ENCODE measurements at places on chromosomes 6 and 20.

DNA sequence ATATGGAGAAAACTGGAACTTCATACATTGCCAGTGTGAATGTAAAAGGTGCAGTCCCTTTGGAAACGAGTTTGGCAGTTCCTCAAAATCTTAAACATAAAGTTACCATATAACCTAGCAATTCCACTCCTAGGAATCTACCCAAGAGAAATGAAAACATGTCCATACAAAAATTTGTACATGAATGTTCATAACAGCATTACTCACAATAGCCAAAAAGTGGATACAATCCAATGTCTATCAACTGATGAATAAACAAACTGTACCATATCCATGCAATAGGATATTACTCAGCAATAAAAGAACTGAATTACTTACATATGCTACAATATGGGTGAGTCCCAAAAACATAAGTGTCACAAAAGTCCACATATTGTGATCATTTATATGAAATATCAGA is 48.7 kb upstream of the ERVFRD-1 start:
- DNase-seq = no peak

GRCh38 chr20:17189976-17190695 is 36.7 kb upstream of the PCSK2 start:
- no peak for DNase-seq

DNA sequence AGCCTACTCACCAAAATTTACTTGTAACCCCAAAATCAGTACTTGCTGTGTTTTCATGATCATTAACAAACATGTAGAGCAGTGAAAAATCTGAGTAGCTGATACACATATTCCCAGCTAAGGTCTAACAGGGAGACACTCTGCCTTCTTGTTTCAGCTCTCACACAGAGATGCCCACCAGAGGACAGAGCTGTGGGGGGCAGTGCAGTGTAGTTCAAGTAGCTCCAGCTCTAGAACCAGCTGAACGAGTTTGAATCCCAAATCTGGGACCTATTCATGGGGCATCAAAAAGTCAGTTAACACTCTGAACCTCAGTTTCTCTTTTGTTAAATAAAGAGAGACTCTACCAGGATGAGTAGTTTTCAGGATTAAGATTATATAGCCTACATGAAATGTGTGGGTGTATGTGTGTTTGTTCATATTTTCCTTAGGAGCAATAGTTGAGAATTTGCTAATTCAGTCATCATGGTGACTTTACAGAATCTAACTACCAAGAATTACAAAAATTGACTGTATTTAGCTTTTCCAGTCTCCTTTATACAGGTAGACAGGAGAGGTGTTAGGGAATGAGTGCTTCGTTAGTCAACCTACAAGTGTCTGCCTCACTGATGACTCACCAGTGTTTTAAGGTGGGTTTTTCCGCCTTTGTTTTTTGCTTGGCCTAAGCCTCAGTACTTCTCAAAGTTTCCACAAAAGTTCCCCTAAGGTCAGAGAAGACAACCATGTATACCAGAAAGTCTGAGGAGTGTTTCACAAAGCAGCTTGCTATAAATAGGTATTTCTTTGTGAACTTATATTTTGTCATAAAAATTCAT is 164.0 kb upstream of the RUNX2 start:
- no peak for DNase-seq

DNA sequence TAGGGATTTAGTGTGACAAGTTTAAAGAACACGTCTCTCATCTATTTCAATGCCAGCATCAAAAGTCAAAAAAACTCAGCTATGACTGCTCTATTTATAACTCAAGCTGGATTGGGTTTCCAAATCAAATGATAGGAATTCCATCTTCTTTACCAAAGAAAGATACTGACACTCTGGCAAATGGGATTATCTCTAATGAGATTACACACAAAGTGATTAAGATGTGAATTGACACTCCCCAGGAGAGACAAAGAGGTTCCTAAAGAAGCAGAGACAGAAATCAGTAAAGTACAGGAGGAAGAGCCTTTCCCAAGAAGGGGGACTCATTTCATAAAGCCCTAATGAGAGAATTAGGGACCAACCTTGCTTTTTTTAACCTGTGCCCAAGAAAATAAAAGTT is 92.1 kb downstream of the ID4 start:
- no peak for DNase-seq

GRCh38 chr6:28794175-28795002 is 129.4 kb downstream of the TRIM27 start:
- no peak for DNase-seq

DNA sequence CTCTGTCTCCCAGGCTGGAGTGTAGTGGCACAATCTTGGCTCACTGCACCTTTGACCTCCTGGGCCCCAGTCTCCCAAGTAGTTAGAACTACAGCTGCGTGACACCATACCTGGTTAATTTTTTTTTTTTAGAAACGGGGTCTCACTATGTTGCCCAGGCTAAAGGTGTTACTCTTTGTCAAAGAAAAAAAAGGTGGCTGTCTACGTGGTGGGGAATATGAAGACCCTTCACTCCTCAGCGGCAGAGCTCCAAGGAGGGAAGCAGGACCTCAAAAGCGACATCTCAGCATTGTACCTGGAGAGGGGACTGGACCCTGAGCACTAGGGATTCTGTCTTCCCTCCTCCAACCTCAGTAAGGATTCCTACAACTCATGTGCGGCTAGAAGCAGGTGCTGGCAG is 16.4 kb upstream of the TBC1D22B start:
- no peak for DNase-seq

GRCh38 chr6:140012150-140012549 is 637.7 kb upstream of the CITED2 start:
- no peak for DNase-seq

DNA sequence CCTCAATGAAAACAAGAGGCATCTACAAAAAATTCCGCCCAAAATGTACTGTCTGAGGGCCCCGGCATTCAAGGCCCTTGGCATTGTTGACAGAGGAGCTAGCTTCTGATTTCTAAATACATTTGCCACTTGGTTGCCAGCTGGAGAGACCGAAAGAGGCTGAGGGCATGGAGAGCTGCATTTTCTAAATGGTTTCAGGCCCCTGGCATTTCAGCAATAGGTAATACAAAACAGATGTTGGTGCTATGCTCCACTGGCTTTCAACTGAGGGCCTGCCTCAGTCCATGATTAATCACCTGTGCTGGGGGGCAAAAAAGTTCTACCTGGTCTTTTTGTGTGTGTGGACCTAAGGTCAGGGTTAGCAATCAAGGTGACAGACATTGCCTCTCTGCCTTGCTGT is 79.5 kb upstream of the ISM1 start:
- no peak for DNase-seq

GRCh38 chr6:137001299-137001976 is 43.3 kb downstream of the IL20RA start:
- no peak for DNase-seq

GRCh38 chr6:32742374-32742773 is 1.2 kb downstream of the HLA-DQA2 start:
- no peak for DNase-seq

- no peak for DNase-seq
Observed at GRCh38 chr6:7559651-7560385, 18.3 kb downstream of the DSP start.

DNA sequence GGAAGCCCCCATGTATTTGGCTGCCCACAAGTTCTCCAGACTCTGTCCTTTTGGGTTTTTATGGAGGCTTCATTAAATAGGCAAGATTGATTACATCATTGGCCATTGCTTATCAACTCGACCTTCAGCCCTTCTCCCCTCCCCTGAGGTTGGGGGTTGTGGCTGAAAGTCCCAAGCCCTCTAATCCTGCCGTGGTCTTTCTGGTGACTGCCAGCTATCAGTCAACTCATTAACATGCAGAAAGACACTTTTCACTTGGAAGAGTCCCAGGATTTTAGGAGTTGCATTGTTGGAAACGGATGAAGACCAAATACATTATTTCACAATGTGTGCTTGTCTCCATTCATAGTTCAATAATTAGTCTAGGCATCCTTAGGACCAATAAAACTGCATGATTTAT is 9.5 kb downstream of the CDC5L start:
- no peak for DNase-seq

- no peak for DNase-seq
Observed at GRCh38 chr20:12020846-12021245, 103.2 kb downstream of the BTBD3 start.

DNA sequence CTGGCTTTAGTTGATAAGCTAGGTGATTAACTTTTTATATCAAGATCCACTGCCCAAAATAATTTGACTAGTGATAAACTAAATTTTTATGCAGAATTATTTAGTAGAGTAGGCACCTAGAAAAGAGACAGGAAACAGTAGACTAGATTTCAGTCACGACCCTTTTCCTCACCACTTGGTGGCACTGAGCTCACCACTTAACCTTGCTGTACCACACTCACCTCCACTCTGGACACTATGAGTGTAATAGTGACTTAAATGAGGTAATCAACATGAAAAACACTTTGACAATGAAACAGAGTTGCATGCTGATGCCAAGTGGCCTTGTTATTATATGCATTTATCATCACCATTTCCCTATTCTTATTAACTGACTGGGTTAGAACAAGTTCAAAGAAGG is 730.4 kb downstream of the KIF16B start:
- no peak for DNase-seq

DNA sequence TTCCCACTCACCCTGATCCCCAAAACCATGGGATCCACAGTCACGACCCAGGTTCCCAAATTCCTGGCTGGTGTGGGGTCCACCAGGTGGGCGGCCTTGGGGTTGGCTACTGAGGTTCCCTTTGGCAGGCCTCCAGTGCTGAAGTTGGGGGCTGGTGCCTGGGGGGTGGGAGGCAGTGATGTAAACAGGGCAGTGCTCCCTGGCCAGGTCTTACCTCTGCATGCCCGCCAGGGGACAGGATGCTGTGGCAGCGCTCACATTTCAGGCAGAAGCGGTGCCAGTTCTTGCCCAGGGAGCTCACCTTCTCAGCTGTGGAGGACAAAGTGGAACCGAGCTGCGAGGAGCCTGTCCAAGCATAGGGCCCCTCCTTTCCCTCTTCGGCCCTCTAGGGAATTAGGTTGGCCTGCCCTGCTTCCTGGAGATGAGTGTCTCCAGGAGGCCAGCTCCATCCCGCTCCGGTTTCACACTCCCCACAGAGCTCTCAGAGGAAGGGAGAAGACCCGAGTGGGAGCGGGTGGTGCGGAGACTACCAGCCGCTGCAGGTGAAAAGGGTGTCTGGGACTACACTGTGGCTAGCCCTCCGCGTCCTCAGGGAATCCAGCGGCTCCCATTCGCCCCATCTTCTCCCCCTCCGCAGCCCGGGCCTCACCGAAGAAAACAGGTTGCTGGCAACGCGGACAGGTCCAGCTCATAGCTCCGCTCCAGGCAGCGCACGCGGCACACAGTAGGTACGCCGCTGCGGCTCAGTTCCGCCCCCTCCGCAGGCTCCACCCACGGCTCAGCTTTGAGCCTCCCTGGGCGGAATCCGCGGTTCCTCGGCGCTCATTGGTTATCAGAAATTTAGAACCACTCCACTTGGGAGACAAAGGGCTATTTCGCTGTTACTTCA is at the start of gene CRIP3:
Gene CRIP3, minus strand, starts transcription at position 726 of the 889 bp plus-strand sequence. Its CDS starts 34 bp downstream, at position 692.
- peak; percentile 38 for DNase-seq

GRCh38 chr6:128882991-128883611 is at the start of gene LAMA2:
Gene LAMA2 (plus strand): TSS chr6:128883138. CDS start chr6:128883246, 108 bp downstream.
- DNase-seq = no peak

- DNase-seq = no peak
Observed at GRCh38 chr6:41396335-41396734, 60.9 kb downstream of the NCR2 start.

DNA sequence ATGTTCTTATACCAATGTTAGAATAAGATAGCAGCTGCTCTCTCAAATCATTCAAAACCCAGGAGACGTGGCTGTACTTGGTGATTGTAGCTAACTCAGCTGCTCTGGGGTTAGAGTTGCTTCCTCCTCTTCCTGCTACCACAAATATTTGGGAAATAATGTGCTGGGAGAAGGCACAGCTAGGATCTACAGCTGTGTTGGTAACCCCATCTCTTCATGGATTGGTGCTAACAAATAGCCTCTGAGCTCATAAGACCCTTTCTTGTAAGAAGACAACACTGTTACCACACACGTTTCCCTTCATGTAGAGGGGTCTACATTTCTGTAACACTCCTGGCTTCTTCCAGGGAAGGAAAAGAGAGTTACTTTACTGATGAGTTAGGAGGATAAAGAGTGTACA is 911.0 kb upstream of the CITED2 start:
- DNase-seq = no peak

DNA sequence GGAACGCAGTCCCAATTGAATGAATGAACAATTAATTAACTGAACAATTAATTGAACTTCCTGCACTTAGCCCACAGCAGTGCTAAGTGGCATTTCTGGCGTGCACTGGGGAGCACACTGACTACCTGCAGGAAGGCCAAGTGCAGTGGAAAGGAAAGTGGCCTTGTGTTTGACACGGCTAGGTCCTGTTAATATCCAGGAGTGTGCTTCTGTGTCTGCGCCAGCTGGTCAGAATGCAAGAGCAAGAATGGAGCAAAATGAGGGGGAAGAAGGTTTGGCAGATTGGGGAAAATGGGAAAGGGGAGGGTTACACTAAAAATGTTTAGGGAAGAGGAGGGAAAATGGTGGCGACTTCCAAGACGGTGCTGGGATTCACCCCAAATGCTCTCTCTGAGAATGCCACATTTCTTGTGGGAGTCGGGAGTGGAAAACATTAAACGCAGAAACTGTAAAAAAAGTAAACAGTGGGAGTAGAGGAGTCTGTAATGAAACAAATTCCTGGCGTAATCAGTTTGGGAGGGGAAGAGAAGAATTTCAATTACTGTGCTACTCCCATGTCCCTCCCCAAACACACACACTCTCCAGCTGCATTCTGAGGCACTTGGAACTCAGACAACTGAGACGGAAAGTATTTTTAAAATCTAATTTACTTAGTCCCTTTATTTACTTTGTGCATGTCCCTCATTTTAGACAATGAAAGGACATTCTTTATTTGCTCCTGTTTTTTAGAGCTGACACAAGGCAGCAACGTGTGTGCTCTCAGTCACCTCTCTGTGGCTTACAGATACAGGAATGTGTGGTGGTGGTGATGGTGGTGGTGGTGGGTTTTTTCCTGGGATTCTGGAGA is 64.1 kb downstream of the CLIC5 start:
- DNase-seq = no peak

DNA sequence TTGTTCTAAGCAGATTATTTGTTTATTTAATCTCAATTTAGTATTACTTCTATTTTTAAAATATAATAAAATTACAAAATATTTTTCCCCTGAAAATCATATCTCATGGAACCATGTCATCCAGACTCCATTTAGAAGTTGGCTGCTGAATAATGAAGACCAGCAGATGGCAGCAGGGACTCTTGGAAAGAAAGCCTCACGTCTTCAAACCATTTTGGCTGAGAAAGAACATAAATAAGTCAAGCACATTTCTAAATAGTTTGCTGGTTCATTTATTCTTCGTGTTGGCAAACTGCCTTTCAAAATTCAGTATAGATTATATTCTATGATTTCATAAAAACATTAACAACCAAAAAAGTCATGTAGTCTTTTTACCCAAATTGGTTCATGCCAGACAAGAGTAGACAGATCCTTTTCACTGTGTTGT is 71.7 kb downstream of the RCAN2 start:
- DNase-seq = peak; percentile 10
